HepG2 (cell line): ENCODE measurements at places on chromosomes 7 and 10.

- no peaks in the 10 kb centered on the region for H3K4me1 ChIP-seq
- no peak overlapping the region for H3K27ac ChIP-seq
- DNase-seq: no peak
- no peak overlapping the region for H3K4me3 ChIP-seq
- no peaks in the 10 kb centered on the region for H3K36me3 ChIP-seq
- no peaks in the 10 kb centered on the region for H3K27me3 ChIP-seq
Measured at GRCh38 chr7:38548605-38549004, 82.6 kb downstream of the AMPH start.

DNA sequence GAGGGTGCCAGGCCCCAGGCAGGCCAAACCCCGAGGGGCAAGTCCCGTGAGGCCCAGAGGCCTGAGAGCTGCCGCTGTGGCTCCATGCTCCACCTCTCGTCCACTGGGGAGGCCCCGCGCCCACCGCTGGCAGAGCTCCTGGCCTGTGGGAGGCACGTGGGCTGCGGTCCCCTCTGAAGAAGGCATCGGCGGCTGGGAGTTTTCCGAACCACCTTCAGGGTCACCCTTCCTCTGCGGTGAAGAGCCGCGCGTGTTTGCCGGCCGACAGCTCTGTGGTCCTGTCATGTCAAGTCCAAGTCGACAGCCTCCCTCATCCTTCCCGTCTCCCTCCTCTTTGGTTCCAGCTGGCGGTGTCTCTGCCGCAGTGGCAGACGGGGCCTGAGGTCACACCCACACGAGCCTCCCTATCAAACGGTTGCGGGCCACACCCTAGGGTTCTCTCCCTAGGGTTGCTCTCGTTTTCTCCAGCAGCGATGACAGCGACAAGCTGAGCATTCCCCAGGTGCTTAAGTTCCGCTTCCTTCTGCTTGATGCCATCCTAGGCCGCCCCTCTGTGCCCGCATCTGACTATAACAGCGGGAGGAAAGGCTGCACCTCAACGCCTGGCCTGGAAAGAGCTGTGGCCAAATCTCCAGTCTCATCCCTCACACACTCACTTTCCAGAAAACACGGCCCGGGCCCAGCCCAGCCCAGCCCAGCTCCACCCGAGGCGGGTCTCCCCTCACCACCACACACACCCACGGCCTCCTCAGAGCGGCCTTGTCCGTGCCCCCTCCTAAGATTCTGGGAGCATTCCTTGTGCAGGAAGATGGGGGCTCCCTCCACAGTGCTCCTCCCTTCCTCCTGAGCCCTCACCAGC lies 185.0 kb downstream of the ELFN1 start:
- no peaks in the 10 kb centered on the region for H3K27me3 ChIP-seq
- no peak overlapping the region for H3K4me3 ChIP-seq
- H3K36me3 ChIP-seq: no peaks in the 10 kb centered on the region
- H3K27ac ChIP-seq: no peak overlapping the region
- H3K4me1 ChIP-seq: no peaks in the 10 kb centered on the region

DNA sequence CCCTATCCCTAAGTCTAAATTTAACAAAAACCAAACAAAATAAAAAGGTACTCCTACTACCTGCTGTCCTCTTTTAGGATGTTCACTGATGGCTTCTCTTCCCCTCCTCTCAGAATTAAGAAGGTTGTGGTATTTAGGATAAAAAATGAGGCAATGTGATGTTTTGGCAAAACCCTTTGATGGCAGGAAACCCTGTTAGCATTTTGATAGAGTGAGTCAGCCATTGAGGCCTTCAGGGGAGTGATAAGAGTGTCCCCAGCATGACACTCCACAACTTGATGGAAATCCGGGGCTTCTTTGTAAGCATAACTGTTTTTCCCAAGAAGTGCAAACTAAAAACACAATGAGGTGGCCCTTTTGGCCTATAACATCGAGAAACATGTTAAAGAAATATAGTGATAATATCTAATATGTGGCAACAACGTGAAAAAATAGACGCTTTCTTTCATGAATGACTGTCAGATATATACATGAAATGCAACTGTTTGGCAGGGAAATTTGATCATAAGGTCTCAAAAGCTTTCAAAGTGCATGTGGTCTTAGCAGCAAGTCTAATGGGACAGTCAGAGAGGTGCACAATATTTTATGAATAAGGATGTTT lies 55.0 kb downstream of the PRTFDC1 start:
- H3K27ac ChIP-seq: no peak overlapping the region
- H3K4me1 ChIP-seq: 0 out of 2 replicates have a peak, but pooled peaks cover 8% of the 10 kb centered on the region
- H3K4me3 ChIP-seq: no peak overlapping the region
- no peaks in the 10 kb centered on the region for H3K36me3 ChIP-seq
- DNase-seq: peak; percentile 20

- peaks cover 9% of the 10 kb centered on the region; the same call in 1 of the 2 replicates for H3K4me1 ChIP-seq
- no peak for DNase-seq
- H3K4me3 ChIP-seq: no peak overlapping the region
- H3K27ac ChIP-seq: no peak overlapping the region
- H3K27me3 ChIP-seq: peaks cover 30% of the 10 kb centered on the region; the same call in 2 of the 3 replicates
Measured at GRCh38 chr10:51075043-51075872, 971 bp downstream of the PRKG1 start.

DNA sequence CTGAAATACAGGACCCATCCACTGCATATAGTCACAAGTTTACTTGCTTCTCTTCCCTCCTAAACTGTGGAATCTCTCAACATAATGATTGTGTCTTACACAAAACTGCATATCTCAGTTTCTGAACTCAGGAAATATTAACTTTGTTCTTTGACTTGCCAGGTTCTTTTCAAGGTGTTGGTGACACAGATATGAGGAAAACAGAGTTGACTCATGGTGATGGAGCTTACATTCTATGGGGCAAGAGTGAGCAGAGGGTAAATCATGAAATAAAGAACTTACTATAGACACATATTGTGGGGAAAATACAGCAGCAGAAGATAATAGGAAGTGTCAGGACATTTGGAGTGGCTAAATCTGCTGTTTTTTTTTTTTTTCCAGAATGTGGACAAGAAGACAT lies 72.5 kb upstream of the IGFBP3 start:
- no peak overlapping the region for H3K27ac ChIP-seq
- DNase-seq: no peak
- H3K36me3 ChIP-seq: no peaks in the 10 kb centered on the region
- no peaks in the 10 kb centered on the region for H3K27me3 ChIP-seq
- H3K4me3 ChIP-seq: no peak overlapping the region
- H3K4me1 ChIP-seq: peaks cover 58% of the 10 kb centered on the region

- H3K27me3 ChIP-seq: no peaks in the 10 kb centered on the region; the same call in 1 of the 2 replicates
- H3K4me1 ChIP-seq: peaks cover 15% of the 10 kb centered on the region
- no peak overlapping the region for H3K4me3 ChIP-seq
- H3K36me3 ChIP-seq: no peaks in the 10 kb centered on the region
Measured at GRCh38 chr7:152636441-152636840, 39.5 kb downstream of the XRCC2 start.

GRCh38 chr7:117025891-117026290 lies 72.6 kb downstream of the ST7 start:
- DNase-seq: no peak
- H3K36me3 ChIP-seq: no peaks in the 10 kb centered on the region
- no peaks in the 10 kb centered on the region for H3K27me3 ChIP-seq
- no peak overlapping the region for H3K27ac ChIP-seq
- no peaks in the 10 kb centered on the region for H3K4me1 ChIP-seq
- no peak overlapping the region for H3K4me3 ChIP-seq

DNA sequence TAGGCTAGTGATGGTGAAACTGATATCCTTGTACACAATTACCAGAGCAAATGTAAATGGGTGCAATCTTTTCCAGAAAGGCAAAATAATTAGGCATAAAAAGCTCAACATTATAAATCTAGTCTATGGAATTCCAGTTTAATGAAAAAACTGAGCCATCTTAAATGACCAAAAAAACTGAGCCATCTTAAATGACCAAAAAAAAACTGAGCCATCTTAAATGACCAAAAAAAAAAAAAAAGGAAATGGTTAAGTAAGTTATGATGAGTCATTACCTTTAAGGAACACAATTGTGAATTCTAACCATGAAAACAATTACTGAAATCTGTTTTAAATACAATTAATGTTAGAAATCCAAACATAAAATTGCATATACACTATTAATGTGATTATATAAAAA lies 25.3 kb downstream of the USP6NL start:
- peaks cover 5% of the 10 kb centered on the region; the same call in 2 of the 3 replicates for H3K36me3 ChIP-seq
- H3K27me3 ChIP-seq: no peaks in the 10 kb centered on the region
- peaks cover 46% of the 10 kb centered on the region for H3K4me1 ChIP-seq
- DNase-seq: no peak
- H3K27ac ChIP-seq: no peak overlapping the region
- H3K4me3 ChIP-seq: no peak overlapping the region
